ENCODE measurements at places on chromosomes 16 and 17. TPM values are rescaled to one million over a fixed set of nuclear protein-coding genes. Genes with fewer than 3 reads are reported as not detected.

DNA sequence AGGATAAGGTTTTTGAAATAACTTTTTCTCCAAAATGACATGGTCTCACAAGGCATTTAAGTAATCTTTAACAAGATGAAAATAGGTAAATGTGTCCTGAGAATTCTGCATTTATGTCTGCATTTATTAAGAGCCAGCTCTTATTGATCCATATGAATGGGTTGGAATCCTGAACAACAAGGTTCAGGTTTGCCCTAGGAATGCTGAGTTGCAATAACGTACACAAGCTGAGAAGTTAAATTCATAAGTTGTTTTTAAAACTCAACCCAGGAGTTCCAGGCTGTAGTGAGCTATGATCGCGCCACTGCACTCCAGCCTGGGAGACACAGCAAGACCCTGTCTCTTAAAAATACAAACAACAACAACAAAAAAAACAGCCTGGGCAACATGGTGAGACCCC is 28.1 kb downstream of the GLG1 start:
- no peak for DNase-seq

GRCh38 chr17:73089322-73090317 is 2.9 kb downstream of the SLC39A11 start:
- DNase-seq: no peak

DNA sequence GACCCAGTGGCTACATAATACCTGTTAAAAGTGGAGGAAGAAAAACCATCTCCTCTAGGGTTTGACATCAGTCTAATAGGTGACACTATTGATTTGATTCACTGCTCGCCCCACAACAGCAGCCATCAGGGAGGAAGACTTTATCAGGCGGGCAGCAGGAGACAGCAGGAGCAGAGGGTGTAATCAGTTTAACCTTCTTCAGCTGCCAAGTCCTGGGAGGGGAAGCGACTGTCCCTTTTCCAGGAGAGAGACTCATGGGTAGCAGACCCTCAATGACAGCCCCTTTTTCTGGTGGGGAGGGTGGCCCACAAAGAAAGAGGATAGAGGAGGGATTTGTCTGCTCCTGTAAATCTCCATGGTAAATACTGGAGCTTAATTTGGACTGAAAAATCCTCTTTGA is 291.8 kb downstream of the HAPSTR1 start:
- no peak for DNase-seq

Gene ASGR1
- 11.2 TPM for total RNA-seq

DNA sequence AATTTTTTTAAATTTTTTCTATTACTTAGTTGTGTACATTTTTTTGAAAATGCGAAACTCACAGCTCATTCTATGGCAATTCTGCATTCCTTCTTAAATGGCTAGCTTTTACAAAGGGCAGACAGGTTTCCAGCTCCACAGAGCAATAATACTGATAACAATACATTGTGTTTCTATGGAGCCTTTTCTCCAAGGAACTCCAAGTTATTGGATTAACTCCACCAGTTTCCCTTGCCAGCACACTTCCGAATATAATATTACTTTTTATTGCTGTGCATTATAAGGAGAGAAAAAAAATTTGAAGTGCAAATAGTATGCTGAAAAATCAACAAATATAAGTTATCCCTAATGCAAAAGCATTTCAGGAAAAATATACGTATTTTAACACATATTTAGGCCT is 127.5 kb upstream of the PSMD7 start:
- no peak for DNase-seq

Gene KCNH4
- total RNA-seq: 0.14 TPM

DNA sequence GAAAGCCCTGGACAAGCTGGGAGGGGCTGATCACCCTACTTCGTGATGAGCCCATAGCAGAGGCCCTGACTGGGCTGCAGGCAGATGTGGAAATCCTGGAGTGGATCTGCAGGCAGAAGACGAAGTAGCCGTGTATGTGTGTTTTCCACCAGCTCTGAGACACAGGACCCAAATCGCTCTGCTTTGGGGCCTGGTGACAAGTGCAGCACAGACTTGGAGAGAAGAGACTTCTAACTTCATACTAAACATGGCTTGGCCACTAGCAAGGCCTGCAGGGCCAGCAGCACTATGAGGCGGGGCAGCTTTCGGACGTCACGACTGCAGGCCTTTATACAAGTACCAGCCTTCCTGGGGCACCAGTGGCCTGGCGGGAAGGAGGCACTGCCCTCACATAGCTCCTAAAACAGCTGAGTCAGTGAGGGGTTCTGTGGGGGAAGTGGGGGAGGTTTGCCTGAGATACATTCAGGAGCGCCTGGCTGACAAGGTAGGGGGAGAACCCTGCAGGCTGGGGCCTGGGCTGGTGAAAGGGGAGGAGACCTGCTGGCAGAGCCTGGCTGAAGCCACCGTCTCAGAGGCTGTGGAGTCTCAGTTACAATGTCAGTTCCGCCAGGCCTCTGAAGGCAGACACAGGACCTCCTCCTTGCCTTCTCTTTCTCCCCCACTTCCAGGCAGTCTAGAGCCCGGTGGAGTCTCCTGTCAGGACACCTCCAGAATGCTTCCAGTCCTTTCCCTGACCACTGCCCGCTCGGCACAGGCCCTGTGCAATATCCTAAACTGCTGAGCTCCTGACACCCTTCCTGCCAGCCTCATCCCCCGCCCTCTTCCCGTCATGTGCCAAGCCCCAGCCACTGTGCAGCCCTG is 73.4 kb downstream of the WSB1 start:
- DNase-seq: no peak

DNA sequence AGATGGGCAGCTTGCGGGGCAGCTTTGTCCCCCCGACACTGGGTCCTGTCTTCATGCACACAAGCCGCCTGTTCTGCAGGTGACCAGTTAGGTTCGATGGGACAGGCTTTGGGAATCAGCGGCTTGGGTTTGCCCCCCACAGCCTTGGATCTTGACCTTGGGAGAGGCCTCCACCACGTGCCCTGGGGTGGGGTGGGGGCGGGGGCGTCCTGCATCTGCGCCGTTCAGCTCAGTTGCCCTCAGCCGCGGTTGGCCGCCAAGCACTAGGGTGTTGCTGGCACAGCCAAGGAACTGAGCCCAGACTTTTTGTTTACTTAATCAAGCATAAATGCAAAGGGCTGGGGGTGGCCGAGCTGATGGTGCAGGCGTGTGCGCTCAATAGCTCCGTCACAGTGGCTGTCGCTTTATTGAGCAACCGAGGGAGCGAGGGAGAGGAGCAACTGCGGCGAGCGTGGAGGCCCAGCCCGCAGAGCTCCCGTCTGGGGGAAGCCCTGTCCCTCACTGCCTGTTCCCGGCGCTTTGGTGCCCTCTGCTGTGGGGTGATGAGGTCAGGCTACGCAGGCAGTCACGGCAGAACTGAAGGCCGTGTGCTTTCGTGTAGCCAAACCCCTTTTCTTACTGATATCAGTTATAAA is 33.9 kb downstream of the JPH3 start:
- peak; percentile 77 for DNase-seq

DNA sequence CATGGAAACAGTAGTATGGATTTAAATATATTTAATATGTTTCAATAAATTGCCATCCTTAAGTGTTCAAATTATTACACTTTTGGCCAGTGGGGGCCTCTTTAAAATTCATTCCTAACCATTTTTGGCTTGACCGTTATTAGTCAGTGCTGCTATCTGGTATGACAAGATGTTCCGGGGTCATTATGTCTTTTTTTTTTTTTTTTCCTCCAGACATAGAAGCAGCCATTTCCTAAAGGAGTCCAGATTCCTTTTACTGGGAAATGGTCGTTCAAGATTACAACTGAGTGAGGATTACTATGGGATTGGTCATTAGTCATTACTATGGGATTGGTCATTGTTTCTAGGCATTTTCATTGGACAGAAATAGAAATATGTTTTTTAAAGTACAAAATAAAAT is 53.4 kb downstream of the NF1 start:
- no peak for DNase-seq

Gene OSBPL7
- total RNA-seq: 14.3 TPM

DNA sequence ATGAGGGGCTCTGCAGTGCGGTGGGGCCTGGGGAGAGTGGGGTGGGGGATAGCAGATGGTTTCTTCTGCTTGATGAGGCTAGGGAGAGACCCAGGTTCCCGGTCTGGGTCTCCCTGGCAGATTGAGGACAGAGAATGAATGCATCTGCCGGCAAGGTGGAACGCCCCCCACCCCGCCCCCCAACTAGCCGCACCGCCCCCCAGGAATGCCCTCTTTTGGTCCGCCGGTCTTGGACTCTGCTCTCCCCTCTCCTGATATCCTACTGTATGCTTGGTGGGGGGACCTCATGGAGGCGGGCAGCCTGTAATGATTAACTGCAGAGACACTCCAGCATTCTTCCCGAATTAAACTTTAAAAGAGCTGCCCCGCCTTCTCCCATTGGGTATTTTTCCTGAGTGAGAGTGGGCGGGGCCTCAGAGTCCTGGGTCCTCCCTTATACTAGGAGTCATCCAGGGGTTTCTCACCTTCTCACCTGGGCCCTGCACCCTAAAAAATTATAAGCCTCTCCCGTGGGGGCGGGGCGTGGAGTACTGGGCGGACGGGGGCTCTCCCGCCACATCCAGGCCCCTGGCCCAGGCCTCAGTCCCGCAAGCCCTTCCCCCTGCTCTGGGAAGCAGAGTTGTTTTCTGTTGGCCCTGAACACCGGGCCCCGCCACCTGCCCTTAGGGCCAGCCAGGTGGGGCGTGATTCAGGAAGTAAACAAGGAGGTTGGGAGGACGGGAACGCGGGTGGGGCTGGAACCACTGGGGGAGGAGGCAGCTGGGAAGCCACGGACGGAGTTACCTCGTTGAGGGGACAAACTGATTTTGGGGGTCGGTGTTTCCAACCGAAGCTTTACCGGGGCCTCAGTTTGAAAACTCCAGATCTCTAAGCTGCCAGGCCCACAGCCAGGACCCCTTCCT is 1.5 kb downstream of the GRB7 start:
- DNase-seq: no peak

- DNase-seq: no peak
These were observed 739.5 kb upstream of the EEF2KMT start for GRCh38 chr16:5837007-5837670.

DNA sequence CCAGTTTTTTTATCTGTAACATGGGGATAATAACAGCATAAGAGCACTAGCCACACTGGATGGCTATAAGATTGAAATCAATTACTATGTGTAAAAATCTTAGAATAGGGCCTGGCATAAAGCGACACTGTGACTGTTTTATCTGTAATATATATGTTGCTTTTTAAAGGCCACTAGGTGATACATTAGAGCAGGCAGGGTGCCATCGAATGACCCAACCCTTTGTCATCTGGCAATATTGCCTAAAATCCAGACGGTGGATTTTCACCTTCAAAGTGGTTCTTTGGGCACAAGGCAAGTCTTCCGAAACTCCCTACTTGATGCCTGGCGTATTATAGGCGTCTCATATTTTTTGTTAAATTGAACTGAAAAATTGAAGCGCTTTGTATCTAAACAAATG is 69.1 kb downstream of the PRKCA start:
- DNase-seq: no peak

DNA sequence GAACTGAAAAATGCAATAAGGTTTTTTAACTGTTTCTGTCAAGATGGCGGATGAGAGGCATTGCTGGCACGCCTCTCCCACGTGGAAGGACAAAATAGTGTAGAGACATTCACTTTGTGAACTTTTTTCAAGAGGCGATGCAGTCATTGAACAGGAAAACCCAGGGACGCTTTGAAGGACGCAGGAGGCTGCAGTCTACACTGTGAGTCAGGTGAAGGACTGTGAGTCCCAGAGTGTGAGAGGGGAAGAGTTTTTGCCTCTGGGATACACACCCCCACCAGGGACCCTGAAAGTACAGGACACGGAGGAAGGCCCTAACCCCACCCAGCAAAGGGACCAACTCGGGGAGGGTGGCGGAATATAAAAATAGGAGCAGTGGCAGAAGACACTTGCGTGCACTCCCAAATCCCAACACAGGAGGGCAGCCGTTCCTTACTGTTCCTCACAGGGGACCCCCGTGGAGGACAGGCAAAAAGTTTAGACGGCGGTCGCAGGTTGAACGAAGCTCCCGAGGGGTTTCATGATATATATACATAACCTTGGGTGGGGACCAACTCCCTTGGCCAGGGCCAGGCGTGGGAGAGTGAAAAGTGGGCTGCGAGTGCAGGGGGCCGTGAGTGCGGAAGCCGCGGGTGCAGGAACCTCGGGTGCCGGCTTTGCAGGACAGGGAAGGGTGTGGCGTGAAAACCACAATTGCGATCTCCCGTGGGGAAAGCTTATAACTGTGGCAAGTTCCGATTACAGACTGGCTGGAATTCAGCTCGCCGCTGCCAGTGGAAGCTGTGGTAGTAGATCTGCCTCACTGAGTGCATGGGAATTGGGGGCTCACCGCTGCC is 82.0 kb upstream of the ALOX12 start:
- peak; percentile 92 for DNase-seq

DNA sequence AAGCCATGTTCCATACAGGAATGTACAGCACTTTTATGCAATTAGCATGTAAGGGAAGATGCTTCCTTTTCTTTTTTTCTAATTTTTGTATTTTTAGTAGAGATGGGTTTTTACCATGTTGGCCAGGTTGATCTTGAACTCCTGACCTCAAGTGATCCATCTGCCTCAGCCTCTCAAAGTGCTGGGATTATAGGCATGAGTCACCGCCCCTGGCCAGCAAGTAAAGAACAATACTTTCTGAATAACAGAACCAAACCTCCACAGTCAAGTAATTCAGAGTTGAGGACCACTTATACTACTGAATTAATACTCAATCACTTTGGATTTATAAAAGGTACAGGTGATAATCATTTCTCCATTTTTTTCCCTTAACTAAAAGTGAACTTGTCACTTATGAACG is 13.0 kb downstream of the C16orf87 start:
- DNase-seq: no peak

Gene CES5A
- not detected for total RNA-seq

Gene KCNJ16
- total RNA-seq: 0.12 TPM

Gene KRT13
- not detected for total RNA-seq

DNA sequence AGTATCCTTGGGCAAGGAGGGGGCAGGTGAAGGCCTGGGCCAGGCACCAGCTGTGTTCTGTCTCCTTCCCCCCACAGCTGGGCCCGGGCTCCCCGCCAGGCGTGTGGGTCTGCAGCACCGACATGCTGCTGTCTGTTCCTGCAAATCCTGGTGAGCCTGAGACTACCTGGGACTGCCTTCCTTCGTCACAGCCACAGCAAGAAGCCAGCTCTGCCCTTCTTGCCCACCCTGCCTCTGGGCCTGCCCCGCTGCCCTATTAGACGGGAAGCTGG is 12.3 kb downstream of the FCSK start:
- DNase-seq: no peak

DNA sequence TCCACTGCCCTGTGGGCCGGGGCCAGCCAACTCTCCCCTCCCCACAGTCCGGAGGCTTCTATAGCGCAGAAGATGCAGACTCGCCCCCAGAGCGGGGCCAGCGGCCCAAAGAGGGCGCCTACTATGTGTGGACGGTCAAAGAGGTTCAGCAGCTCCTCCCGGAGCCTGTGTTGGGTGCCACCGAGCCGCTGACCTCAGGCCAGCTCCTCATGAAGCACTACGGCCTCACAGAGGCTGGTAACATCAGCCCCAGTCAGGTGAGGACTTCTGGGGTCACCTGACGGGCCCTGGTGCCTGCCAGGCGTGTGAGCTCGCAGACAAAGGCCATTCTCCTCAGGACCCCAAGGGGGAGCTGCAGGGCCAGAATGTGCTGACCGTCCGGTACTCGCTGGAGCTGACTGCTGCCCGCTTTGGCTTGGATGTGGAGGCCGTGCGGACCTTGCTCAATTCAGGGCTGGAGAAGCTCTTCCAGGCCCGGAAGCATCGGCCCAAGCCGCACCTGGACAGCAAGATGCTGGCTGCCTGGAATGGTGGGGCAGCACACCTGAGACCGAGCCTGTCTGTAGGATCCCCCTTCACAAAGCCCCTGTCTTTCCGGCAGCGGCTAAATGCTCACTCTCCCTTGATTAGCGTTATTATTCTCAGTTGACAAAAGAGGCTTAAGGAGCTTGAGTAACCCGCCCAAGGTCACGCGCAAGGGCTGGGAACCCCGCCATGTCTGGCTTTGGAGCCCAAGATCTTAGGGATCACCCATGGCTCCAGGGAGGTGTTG is 3.9 kb downstream of the SPATA20 start:
- DNase-seq: peak; percentile 75
